ENCODE measurements at places on chromosomes 5 and 9.

DNA sequence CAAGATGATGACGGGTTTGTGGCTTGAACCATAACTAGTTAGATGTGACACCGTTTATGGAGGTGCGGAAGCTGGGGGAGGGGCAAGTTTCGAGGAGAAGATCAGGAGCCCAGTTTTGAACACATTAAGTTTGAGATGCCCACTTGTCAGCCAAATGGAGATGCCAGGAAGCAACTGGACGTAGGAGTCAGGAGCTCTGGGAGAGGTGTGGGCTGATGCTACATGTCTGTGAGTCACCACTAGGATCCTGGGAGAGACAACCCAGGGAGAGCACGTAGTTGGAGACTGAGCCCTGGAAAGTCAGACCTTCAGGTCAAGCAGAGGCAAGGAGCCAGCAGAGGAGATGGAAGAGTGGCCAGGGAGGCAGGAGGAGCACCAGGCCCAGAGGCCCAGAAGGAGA is 48.8 kb upstream of the SLC25A51 start:
- no peak for DNase-seq

DNA sequence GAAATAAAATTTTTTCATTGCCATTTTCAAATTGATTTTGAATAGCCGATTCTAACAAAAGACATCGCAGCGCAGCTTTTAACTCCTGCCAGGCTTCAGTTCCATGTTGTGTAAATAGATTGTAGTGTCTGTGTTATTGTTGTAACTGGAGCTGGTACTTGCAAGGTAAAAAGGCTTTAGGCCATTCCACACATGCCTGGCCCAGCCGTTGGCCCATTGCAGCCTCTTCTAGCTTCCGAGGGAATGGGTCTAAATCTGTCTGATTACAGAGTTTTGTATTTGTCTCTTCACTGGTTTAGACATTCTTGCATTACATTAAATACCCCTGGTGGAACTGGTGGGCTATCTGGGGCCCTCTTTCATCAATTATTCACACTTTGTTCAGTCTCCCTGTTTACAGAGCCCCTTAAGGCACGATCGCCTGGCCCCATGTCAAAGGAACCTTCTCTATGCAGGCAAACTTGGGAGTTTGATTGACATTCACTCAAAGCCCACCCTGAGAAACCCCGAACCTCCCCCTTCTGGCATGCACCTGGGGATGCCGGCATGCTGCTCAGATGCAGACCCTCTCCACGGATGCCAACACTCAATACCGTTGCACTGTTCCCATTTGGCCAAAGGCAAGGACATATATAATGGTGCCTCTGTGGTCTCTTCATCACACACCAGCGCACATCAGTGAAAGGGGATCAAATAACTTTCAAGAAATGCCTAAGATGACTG is 281.7 kb upstream of the IRX2 start:
- no peak for DNase-seq

GRCh38 chr9:114031948-114032840 is 45.9 kb downstream of the AMBP start:
- no peak for DNase-seq

GRCh38 chr9:90915693-90916092 is 114.1 kb downstream of the SYK start:
- DNase-seq = peak; percentile 57

DNA sequence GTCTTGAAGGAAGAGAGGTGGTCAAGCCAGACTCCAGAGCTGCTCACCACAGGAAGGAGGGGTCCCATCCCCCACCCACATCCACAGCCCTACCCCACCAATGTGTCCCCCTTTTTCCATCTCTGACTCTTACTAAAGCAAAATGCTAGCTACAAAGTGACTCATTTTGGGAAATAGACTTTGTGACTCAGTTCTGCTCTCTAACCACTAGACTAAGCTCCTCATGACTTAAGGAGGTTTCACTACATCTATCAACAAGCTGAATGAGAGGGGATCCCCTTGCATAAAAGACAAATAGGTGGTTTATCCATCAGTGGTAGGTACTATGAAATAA is 35.1 kb upstream of the ADRB2 start:
- DNase-seq = peak; percentile 50

GRCh38 chr5:40733879-40734563 is 21.7 kb downstream of the TTC33 start:
- no peak for DNase-seq

GRCh38 chr5:180523629-180524466 is 29.7 kb downstream of the CNOT6 start:
- no peak for DNase-seq

DNA sequence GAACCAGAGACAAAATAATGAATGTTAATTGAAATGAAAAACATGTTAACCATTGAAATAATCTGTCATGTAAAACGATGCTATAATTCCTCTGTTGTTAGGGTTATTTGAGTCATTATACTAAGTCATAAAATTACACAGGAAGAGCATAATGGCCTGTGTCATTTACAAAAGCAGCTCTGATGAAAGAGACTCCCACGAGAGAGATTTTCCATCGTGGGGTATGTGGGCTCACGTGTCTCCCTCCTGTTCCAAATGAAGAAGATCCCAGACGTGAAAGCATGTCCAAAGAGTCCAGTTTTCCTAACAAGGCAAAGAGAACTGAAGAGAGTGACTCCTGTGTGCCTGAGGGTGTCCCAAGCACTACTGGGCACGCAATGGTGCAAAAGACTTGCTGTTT is 379.8 kb downstream of the SPOCK1 start:
- no peak for DNase-seq

DNA sequence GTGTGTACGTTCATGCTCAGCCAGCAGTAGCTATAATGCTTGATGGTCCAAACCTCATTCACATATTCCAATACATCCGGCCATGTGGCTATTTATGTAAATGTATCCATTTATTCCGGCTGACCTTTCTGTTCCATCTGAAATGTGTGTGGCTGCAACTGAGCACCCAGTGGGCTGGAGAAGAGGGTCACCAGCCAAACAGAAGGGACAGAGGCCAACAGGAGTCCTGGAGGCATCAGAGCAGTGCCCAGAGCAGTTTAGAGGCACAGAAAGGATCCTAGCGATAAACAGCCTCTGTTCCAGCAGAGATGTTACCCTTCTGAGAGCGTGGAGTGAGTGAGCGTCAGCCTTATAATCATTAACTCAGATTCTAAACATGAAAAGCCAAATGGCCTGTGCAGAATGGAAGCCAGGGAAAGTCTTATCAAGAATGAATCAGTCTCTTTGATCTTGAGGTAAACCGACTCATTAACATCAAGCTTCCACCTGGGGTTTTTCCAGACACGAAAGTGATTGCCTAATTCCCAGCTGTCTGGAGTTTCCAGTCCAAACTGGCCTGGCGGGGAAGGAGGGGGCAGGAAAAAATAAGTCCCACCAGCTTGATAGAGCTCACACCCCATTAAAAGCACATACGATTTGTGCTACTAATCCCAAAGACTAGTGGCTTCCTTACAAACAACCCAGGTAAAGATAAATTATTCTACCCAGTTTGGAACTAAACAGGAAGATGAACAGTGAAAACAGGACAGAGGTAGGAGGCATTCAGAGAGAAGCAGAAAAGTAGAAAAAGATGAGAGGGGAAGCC is 55.7 kb downstream of the SUSD1 start:
- DNase-seq = no peak

GRCh38 chr9:136673975-136674785 is 11.5 kb downstream of the EGFL7 start:
- no peak for DNase-seq

DNA sequence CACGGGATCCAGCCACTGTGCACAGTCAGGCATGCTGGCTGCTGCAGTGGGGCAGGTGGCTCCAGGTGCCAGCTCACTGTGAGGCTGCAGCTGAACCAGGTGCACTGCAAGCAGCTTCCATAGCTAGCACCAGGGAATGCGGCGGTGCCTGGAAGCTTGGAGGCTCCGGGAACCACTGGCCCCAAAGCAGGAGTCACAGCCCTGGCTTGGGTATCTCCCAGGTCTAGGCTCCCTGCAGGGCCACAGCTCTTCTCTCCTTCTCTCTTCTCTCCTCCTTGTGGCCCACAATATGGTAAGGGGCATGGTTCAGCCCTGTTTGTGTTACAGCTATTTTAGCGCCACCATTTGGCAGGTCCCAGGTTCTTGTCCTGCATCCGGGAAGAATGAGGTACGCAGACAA is 6.7 kb upstream of the MTMR12 start:
- DNase-seq = no peak

- no peak for DNase-seq
These were observed 158.9 kb downstream of the SAXO1 start for GRCh38 chr9:18874069-18874468.

- no peak for DNase-seq
These were observed 102.1 kb downstream of the TMEM174 start for GRCh38 chr5:73274881-73275663.

GRCh38 chr9:134299883-134300282 is 26.4 kb upstream of the RXRA start:
- DNase-seq = no peak

DNA sequence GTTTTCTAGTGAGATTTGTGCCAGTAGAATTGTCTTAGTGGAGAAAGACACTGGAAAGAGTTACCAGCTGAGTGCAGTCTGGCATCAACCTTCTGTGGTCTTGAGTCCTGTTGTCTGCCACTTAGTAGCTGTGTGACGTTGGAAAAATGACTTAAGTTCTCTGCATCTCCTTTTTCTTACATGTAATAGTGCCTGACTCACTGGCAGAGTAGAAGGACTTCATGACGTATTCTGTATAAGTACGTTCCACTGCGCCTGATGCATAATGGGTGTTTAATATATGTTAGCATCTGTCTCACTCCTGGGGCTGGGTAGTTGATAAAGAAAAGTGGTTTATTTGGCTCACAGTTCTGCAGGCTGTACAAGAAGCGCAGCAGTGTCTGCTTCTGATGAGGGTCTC is 144.8 kb downstream of the ST8SIA4 start:
- no peak for DNase-seq

GRCh38 chr9:38058452-38059232 is 10.4 kb downstream of the SHB start:
- DNase-seq = no peak

DNA sequence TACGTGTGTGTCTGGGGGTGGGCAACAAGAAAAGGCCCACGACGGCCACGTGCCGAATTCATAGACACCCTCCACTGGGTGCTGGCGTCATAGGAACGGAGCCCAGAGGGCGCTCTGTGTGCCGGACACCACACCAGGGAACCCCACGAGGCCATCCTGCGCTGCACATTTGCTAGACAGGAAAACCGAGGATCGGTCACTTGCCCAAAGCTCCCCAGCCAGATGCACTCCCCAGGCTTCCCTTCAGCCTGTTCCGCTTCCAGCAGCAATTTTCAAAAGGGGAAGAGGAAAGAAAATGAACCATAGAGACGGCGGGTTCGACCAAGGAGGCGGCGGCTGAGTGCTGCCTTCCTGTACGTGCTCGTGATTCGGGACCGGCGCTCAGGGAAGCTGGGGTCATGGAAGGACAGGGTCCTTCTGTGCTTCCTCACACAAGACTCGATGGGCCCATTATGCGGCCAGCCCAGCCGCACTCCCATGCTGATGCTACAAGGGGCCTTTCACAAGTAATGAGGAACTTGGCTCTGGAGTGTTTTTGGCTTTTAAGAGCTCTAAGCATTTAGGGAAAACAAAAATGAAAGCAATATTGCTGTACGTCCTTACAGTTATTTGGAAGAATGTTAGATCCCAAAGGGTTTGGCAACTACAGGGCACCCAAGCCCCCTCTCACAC is 124.6 kb upstream of the SARDH start:
- no peak for DNase-seq

- DNase-seq = no peak
These were observed 1.2 kb downstream of the ZCCHC9 start for GRCh38 chr5:81302596-81302995.

GRCh38 chr5:167743695-167744464 is 547.6 kb upstream of the WWC1 start:
- no peak for DNase-seq

DNA sequence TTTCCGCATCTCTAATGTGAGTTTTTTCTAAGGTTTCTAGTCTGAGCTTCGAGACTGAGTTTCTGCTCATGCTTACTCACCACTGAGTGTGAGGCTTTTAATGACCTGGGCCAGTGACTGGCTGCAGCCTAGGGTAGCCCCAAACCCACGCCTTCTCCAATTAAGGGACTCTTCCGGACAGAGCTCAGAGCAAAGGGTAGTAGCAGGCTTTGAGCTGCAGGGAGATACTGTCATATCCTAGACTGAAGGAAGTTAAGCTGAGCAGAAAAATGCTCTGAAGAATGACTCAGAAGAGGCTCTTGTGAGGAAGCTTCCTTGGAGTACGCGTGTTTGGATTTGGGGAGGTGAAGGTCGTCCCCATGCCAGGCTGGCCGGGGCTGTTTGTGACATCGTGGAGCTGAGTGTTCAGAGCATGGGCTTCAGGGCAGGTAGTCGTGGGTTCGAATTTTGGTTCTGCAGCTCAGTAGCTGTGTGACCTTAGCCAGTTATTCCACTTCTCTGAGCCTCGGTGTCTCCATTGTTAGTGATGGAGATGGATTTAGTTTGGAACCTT is 3.5 kb downstream of the USP20 start:
- DNase-seq = peak; percentile 47

- DNase-seq = no peak
These were observed 637.2 kb upstream of the DMAC1 start for GRCh38 chr9:8436786-8437185.

DNA sequence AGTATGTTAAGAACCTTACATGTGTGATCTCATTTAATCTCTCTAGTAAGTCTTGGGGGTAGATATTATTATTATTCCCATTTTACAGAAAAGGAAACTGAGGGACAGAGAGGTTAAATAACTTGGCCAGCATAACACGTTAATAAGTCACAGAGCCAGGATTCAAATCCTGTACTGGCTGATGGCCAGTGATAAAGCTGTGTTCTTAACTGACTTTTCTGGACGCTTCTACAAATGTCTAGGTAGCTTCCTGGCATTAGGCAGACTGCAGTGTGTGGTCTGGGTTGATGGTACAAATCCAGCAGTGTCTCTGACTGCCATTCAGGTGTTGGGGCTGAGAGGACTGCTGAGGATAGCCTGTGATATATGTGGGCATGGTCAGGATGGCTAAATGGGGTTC is 125.8 kb upstream of the CXCL14 start:
- no peak for DNase-seq

- peak; percentile 64 for DNase-seq
These were observed 21.5 kb downstream of the PLPP7 start for GRCh38 chr9:131310833-131311554.

- DNase-seq = no peak
These were observed 94.0 kb upstream of the GRIN3A start for GRCh38 chr9:101832486-101832885.

GRCh38 chr9:21777701-21778100 is 24.7 kb upstream of the MTAP start:
- no peak for DNase-seq

- DNase-seq = peak; percentile 52
These were observed 12.2 kb upstream of the CARD19 start for GRCh38 chr9:93083592-93084470.

GRCh38 chr9:136424750-136425362 is 14.4 kb downstream of the PMPCA start:
- DNase-seq = no peak

DNA sequence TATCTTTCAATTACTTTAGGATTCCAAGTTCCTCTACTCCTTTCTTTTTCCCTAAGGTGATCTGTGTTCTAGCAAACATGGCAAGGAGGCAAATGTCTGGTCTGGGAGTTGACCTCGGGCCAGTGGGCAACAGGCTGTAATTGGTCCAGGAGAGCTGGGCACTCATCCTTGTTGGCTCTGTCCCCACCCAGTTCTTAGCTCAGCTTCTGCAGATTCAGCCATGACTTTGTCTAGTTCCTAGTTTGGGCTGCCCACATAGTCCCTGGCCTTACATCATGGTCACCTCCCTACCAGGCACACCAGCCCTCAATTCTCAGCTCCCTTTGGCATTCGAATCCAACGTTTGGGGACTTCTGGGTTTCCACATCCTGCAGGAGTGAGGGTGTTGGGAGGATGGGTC is 92.1 kb upstream of the DAP start:
- no peak for DNase-seq

Measured in stimulated activated CD4-positive, alpha-beta T cell treated with anti-CD3 and anti-CD28 coated beads, Interleukin-2, amount 100 ng/mL, for 24 hours (primary cell).